Esophagus squamous epithelium (tissue), 5 donors: ENCODE measurements at places on chromosomes 3 and 15.

GRCh38 chr3:4514321-4514720 lies 21.2 kb downstream of the ITPR1 start:
- H3K4me1 ChIP-seq = no peaks in the 10 kb centered on the region
- H3K4me3 ChIP-seq = no peak overlapping the region
- H3K27me3 ChIP-seq = no peaks in the 10 kb centered on the region
- no peak for DNase-seq
- no peaks in the 10 kb centered on the region for H3K36me3 ChIP-seq

DNA sequence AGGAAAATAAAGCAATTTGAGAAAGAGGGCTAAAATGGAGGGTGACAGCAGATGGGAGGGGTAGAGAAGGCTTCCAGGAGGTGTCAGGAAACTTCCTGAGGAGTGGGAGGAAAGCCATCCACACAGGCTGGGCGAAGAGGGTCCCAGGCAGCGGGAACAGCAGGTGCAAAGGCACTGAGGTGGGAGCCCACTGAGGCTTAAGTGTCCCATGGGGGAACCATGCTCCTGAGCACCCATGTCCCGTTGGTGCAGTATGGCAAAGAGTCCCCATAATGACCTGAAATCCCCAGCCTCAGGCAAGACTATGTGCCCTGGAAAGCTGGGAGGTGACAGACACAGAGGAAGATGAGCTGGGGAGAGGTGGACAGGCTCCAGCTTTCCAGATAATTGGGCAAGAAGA lies 30.0 kb downstream of the CFAP100 start:
- no peaks in the 10 kb centered on the region for H3K36me3 ChIP-seq
- H3K27ac ChIP-seq = no peak overlapping the region
- no peak overlapping the region for H3K4me3 ChIP-seq

GRCh38 chr15:97177151-97177577 lies 783.3 kb upstream of the ARRDC4 start:
- H3K4me1 ChIP-seq = no peaks in the 10 kb centered on the region
- H3K27me3 ChIP-seq = no peaks in the 10 kb centered on the region
- H3K4me3 ChIP-seq = no peak overlapping the region
- H3K36me3 ChIP-seq = no peaks in the 10 kb centered on the region

DNA sequence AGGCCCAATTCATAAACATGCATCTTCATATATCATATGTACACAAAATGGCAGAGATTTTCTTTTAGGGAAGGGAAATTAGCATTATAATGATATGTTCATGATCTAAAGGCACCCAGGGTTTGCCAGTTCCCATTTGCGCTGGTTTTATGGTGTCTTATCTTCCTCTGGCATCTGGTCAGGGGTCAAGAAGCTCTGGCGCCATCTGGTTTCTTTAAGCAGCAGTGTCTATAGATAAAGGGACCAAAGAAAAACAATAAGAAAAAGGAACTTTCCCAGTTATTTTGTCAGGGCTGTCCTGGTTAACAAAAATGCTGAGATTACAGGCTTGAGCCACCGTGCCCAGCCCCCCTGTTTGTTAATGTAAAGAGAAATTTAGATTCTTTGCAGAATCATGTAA lies 3.3 kb upstream of the DCP1A start:
- DNase-seq = no peak
- H3K4me3 ChIP-seq = no peak overlapping the region
- H3K27me3 ChIP-seq = no peaks in the 10 kb centered on the region
- H3K27ac ChIP-seq = no peak overlapping the region
- H3K36me3 ChIP-seq = no peaks in the 10 kb centered on the region

GRCh38 chr15:91263632-91264531 lies 163.8 kb downstream of the SV2B start:
- no peaks in the 10 kb centered on the region for H3K36me3 ChIP-seq
- H3K27ac ChIP-seq = peak overlapping the region; percentile 65
- no peaks in the 10 kb centered on the region for H3K27me3 ChIP-seq
- peak overlapping the region; percentile 38 for H3K4me3 ChIP-seq
- no peak for DNase-seq
- no peaks in the 10 kb centered on the region for H3K4me1 ChIP-seq

DNA sequence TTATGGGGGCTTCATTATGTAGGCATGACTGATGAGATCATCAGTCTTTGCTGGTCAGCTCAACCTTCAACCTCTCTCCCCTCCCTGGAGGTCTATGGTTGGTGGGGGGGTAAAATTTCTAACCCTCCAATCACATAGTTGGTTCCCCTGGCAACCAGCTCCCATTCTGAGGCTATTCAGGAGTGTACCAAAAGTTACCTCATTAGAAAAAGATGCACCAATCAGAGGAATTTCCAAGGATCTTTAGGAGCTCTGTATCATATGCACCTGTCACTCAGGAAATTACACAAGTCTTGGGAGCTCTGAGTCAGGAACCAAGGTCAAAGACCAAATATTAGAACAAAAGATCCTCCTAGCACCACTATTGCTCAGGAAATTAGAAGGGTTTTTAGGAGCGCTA lies 21.4 kb upstream of the LEO1 start:
- H3K4me3 ChIP-seq = no peak overlapping the region
- H3K4me1 ChIP-seq = peaks cover 40% of the 10 kb centered on the region
- no peaks in the 10 kb centered on the region for H3K36me3 ChIP-seq
- no peaks in the 10 kb centered on the region for H3K27me3 ChIP-seq

GRCh38 chr3:94092086-94092485 lies 29.2 kb downstream of the NSUN3 start:
- no peaks in the 10 kb centered on the region for H3K36me3 ChIP-seq
- H3K4me3 ChIP-seq = no peak overlapping the region
- no peak overlapping the region for H3K27ac ChIP-seq
- no peaks in the 10 kb centered on the region for H3K4me1 ChIP-seq

DNA sequence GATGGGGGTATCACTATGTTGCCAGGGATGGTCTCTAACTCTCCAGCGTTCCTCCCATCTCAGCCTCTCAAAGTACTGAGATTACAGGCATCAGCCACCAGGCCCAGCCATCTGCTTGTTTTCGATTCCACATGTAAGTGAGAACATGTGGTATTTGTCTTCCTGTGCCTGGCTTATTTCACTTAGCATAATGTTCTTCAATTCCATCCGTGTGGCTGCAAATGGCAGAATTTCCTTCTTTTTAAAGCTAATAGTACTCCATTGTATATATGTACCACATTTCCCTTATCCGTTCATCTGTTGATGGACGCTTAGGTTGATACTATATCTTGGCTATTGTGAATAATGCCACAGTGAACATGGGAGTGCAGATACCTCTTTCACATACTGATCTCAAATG lies 70.6 kb downstream of the ASB7 start:
- no peak for DNase-seq
- no peak overlapping the region for H3K27ac ChIP-seq
- H3K36me3 ChIP-seq = no peaks in the 10 kb centered on the region
- H3K4me3 ChIP-seq = no peak overlapping the region

GRCh38 chr3:194001-194400 lies 2.6 kb upstream of the CHL1 start:
- no peak overlapping the region for H3K4me3 ChIP-seq
- peaks cover 48% of the 10 kb centered on the region for H3K27me3 ChIP-seq
- H3K4me1 ChIP-seq = peaks cover 18% of the 10 kb centered on the region
- H3K36me3 ChIP-seq = no peaks in the 10 kb centered on the region
- no peak for DNase-seq

- no peaks in the 10 kb centered on the region for H3K27me3 ChIP-seq
- no peak overlapping the region for H3K27ac ChIP-seq
- peaks cover 36% of the 10 kb centered on the region for H3K4me1 ChIP-seq
- DNase-seq = no peak
- H3K36me3 ChIP-seq = no peaks in the 10 kb centered on the region
- no peak overlapping the region for H3K4me3 ChIP-seq
These were observed 235.4 kb downstream of the XXYLT1 start for GRCh38 chr3:195035345-195036202.

GRCh38 chr3:149670742-149671492 lies 13.1 kb upstream of the WWTR1 start:
- no peaks in the 10 kb centered on the region for H3K36me3 ChIP-seq
- H3K4me1 ChIP-seq = peaks cover 4% of the 10 kb centered on the region
- no peak overlapping the region for H3K27ac ChIP-seq

DNA sequence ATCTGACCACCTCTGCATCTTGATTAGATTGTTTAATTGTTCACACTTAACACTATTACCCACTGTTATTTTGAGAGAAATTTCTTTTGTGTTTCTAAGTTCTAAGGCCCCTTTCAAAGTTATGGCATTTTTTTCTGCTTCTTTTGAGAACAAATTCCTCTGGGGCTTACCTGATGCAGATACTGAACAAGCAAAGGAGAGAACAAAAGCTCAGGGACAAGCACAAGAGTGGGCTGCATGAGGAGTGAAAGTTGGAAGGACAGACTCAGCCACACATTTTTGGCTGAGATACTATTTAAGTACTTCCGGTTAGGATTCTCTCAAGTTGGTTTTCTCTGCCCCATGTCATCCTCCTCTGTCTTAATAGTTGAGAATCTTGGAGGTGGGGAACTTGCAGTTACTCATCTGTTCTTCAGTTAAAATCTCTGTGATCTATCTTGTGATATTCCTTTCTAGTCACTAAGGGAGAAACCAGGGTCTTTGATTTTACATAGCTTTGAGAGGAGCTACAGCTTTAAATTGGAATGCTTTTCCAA lies 54.7 kb downstream of the CMTM6 start:
- H3K36me3 ChIP-seq = peaks cover 6% of the 10 kb centered on the region
- no peaks in the 10 kb centered on the region for H3K27me3 ChIP-seq
- DNase-seq = no peak

DNA sequence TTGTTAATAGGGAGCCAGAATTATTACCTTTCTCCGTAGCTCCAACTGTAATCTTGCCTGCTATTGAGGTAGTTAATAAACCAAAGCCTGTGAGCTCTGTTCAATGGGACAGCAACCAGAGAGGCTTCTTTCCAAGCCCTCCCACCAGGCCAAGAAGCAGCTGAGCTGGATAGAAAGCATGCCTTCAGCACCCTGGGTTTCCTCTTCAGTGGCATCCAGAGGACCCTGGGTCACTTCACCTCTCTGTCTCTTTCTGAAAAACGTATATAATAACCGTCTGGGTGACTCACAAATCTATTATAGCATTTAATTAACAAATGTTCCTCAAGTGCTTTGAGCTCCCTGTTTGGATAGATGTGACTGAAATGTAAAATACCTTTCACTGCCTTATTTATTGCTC lies 420.0 kb downstream of the LPP start:
- peaks cover 11% of the 10 kb centered on the region for H3K4me1 ChIP-seq
- H3K27ac ChIP-seq = no peak overlapping the region
- H3K27me3 ChIP-seq = no peaks in the 10 kb centered on the region
- no peak for DNase-seq
- H3K36me3 ChIP-seq = no peaks in the 10 kb centered on the region

DNA sequence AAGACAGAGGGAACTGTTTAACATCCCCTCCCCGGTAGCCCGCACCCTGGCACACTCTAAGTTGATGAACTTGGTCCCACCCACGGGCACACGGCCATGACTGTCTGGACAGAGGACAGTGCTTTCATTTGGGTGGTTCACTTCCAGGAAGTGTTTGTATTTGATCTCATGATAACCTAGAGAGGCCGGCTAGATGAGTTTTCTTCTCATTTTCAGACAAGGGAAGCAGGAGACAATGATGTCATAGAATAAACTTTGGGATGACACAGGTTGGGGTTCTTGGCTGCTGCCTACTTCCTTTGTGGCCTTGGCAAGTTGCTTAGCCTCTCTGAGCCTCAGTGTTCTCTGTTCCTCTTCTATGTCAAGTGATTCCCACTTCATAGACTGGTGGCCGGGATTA lies 16.1 kb upstream of the LYSMD4 start:
- no peaks in the 10 kb centered on the region for H3K27me3 ChIP-seq
- H3K27ac ChIP-seq = no peak overlapping the region
- no peaks in the 10 kb centered on the region for H3K36me3 ChIP-seq
- DNase-seq = no peak

- no peaks in the 10 kb centered on the region for H3K36me3 ChIP-seq
- no peak for DNase-seq
- peaks cover 20% of the 10 kb centered on the region for H3K4me1 ChIP-seq
- no peak overlapping the region for H3K27ac ChIP-seq
- no peaks in the 10 kb centered on the region for H3K27me3 ChIP-seq
These were observed 28.9 kb downstream of the TPM1 start for GRCh38 chr15:63071288-63071909.

- no peak overlapping the region for H3K27ac ChIP-seq
- no peaks in the 10 kb centered on the region for H3K4me1 ChIP-seq
- DNase-seq = no peak
- H3K4me3 ChIP-seq = no peak overlapping the region
- no peaks in the 10 kb centered on the region for H3K27me3 ChIP-seq
- no peaks in the 10 kb centered on the region for H3K36me3 ChIP-seq
These were observed 10.1 kb downstream of the ARL14 start for GRCh38 chr3:160686955-160687535.

DNA sequence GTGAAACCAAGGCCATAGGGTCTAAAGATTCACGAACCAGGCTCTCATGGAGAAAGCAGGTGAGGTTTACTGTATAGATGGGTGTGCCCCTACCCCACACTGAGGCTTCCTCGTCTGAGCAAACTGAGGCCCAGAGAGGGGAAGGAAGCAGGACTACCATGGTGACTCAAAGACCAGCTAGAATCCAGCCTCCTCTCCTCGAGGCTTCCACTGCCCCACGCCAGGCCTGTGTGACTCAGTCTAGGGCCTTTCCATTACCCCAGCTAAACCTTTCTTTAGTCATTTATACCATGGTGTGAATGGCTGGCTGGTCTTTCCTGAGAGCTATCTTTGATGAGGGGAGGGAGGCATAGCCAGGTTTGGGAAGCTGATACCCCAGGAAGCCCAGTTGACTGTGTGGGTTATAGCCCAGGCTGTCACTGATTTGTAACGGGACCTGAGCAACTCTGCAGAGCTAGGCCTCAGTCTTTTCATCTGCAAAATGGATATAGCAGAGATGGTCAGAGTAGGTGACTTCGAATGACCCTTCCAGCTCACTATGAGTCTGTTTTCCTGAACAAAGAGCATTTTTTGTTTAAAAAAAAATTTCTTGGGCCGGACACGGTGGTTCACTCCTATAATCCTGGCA lies 3.0 kb upstream of the RHO start:
- H3K27ac ChIP-seq = no peak overlapping the region
- H3K27me3 ChIP-seq = no peaks in the 10 kb centered on the region
- no peak overlapping the region for H3K4me3 ChIP-seq

DNA sequence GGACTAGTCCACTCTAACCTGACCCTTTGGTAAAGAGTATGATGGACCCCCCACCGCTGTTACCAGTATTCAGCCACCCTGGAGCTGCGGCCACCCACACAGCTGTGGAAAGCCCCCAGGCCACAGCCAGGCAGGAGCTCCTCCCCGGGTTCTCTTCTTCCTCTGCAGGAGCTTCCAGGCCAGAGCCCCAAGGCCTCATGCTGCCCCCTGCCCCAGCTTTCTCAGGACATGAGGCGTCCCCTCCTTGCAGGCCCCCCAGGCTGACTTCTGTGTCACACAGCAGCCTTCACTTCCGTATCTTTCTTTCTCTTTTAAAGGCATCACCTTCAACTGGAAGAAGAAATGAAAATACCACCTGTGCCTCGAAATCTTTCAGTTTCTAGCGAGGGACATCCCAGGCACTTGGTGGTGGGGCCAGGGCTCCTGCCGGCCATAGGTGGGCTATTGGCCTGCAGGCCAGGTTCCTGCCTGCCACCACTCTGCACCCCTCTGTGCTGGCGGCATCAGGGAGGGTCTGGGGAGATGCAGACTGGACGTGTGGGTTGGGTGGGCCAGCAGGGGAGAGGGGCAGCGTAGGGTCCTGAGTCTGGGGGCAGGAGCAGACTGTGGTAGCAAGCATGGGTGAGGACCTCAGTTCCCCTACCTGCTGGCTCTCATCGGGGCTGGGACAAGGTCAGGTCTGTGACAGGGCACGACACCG lies 19.9 kb downstream of the KLF13 start:
- H3K27me3 ChIP-seq = no peaks in the 10 kb centered on the region
- H3K4me1 ChIP-seq = peaks cover 100% of the 10 kb centered on the region
- H3K4me3 ChIP-seq = peak overlapping the region; percentile 8
